ENCODE measurements at places on chromosomes 1 and 21.

GRCh38 chr1:184114818-184115398 is 63.4 kb downstream of the TSEN15 start:
- no peak for DNase-seq

DNA sequence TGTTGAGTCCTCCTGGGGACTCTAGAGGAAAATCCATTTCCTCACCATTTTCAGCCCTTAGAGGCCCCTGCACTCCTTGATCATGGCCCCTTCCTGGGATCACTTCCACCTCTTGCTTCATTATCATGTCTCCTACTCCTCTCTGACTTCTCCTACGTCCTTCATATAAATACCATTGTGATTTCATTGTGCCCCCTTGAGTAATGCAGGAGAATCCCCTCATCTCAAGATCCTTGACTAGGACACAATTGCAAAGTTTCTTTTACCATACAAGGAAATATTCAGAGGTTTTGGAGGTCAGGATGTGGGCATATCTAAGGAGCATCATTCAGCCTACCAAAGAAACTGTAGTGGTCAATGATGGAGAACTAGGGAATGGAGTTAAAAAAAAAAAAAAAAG is 8.8 kb upstream of the GBP6 start:
- DNase-seq: no peak

DNA sequence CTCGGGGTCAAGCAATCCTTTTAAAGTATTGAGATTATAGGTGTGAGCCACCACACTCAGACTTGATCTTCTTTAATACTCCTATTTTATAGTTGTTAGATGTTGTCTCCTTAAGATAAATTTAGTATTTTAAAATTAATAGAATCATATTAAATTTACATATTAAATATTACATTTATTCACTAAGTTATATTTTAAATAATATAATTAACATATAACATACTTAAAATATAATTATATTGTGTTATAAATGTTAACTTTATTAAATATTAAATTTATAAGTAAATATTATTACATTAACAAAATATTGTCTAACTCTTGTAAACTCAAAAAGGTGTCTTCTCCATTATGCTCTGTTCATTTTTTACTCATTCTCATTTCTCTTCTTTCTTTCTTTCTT is 675.9 kb upstream of the ADGRL4 start:
- DNase-seq: no peak

DNA sequence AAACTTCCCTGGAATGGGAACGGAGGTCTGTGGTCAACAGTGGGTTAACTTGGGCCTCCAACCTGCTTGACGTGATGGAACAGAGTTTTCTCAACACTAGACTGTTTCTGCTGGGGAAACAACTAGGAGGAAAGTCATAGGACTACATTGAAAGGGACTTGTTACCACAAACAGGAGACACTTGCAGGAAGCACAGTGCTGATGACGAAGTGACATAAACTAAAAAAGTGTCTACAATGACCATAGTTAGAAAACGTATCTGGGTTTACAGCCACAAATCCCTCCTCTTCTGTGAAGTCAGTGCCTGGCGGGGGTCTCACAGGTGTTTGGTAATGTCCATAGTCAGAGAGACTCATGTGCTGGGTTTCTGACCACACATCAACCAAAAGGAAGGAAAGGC is 86.3 kb downstream of the FCRL5 start:
- DNase-seq: no peak

GRCh38 chr1:198125995-198126735 is 30.6 kb upstream of the NEK7 start:
- DNase-seq: no peak

- DNase-seq: no peak
Observed at GRCh38 chr1:204852854-204853253, 17.8 kb upstream of the NFASC start.

- DNase-seq: no peak
Observed at GRCh38 chr1:41696381-41696780, 211.9 kb upstream of the EDN2 start.

DNA sequence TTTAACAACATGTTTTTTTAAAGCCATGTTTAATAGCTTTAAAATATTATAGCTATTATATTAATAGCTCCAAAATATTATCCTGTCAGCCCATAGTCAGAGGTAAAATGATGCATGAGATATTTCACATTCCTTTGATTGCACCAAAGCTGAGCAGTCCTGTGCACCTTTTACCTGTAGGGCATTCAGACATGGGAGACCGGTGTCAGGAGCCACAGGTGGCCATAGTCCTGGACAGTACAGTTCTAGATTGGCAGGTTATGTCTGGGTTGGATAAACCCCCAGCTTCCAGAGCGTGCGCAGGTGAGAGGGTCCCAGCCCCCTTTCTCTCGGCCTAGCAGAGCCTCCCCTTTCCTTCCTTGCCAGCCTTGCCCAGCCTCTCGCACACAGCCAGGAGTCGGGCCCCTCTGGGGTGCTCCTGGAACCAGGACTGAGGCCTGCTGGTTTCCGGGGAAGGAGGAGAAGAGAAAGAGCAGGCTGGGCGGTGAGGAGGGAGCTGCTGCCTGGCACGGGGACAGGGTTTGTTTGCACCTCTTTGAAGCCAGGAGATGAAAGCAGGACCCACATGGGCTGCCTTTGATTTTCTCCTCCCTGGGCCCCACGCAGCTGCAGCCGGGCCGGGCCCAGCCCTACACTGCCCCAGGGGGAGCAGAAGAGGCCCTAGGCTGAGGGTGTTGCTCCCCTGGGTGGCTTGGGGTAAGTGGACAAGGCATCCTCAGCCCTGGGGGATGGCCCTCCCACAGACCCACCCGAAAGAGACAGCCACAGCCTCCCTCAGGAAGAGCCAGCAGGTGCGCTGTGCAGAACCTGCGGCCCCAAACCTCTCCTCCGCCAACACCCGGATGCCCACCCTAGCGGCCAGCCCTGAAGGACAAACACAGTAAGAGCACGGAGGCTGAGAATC is 75.2 kb upstream of the TARDBP start:
- DNase-seq: no peak

- no peak for DNase-seq
Observed at GRCh38 chr1:18410407-18410806, 70.3 kb upstream of the KLHDC7A start.

GRCh38 chr1:29243871-29244200 is 7.5 kb downstream of the PTPRU start:
- no peak for DNase-seq

DNA sequence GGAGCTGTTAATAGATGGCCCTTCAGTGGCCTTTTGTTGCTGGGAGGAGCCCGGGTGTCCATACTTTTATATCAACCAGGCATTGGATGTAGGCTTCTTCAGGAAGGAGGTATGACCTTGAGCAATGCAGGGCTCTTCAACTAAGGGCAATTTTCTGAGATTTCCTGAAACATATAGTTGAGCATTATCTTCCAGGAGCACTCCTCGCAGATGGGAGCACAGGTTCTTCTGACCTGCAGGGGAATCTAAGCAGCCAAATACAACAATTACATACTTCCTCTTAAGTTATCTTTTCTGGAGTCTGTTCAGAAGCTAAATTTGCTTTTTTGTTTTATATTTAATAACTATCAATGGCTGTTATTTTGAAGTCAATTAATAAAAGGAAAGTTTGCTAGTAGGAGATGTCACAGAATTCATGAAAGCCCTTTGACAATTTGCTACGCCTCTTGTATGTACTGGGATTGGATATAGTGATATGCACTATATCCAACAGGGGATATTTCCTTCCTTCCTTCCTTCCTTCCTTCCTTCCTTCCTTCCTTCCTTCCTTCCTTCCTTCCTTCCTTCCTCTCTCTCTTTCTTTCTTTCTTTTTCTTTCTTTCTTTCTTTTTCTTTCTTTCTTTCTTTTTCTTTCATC is 422.6 kb upstream of the NEGR1 start:
- DNase-seq: no peak

DNA sequence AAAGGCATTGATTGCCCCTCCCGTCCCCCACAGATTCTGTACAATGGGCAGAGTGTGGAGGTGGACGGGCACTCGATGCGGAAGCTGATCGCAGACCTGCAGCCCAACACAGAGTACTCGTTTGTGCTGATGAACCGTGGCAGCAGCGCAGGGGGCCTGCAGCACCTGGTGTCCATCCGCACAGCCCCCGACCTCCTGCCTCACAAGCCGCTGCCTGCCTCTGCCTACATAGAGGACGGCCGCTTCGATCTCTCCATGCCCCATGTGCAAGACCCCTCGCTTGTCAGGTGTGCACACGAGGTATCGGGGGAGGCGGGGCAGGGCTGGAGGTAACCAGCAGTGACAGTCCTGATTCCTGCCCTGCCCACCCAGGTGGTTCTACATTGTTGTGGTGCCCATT is 44.8 kb upstream of the KDM4A start:
- DNase-seq: no peak

DNA sequence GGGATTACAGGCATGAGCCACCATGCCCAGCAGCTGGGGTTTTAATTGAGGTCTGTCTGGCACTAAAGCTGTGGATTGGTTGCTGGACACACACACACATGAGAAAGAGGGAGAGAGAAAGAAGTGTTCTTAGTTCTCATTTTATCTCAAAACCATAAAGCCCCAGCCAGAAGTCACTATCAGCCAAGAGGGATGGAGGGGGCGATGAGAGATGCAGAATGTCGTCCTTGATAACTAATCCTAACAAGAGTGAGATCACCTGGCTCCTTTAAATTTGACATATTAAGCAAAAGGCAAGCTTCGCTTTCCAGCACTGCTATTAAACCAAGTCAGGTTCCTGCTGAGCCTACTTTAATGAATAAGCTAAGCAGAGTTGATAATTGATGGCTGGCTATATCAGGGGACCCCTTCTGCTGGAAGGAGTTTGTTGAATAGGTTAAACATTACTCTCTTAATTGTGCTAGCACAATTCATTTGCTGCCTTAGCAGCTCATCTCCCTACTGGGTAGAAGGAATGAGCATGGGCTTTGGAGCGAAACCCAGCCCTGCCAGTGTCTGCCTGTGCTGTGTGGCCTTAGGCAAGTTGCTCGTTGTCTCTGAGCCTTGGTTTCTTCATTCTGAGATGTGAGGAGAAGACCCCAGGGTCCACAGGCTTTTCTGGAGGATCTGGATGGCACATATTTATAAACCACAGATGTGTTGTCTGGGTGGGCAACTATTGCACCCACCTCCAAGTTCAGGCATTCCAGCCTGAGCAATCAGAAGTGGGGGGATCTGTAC is 50.8 kb downstream of the ALPL start:
- no peak for DNase-seq

DNA sequence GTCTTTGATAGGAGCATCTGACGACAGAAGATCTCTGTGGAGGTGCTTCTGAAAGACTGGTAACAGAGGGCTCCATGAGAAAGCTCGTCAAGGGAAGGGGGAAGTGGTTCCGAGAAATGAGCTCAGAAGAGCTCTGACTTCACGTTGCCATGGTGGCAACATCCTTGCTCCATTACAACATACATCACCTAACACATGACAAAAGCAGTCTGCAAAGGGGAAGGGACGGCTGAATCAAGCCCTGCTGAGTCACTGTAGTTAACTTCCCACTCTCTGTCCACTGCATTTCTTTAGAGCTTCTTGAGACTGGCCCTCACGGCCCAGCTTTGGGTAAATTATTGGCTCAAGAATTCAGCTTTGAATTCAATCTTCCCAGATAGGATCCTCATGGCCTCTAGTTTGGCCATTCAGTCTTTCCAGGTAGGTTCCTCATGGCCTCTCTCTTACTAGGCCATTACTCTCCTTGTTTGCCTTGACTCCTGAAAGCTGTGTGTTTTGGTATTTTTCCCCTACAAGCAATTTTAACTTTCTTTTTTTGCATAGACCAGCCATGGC is 88.0 kb upstream of the ZNF648 start:
- DNase-seq: no peak

DNA sequence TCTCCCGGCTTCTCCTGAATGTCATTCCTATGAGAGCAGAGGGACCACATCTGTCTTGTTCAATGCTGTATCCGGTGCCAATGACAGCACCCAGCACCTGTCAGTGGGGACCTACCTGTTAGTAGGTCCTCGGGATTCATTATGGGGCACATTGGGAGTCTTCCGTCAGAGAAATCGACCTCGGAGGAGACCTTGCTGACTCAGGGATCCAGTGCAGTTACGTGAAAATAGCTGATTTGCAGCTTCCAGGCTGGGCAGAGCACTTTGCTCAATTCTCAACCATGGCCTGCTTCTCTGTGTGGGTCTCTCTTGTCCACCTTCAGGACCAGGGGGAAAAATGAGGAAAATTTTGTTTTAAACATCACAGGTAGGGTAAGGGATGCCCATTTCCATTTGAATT is 130.2 kb downstream of the PRDM2 start:
- DNase-seq: no peak

GRCh38 chr1:179825206-179825605 is 52.4 kb downstream of the TOR1AIP2 start:
- DNase-seq: no peak

DNA sequence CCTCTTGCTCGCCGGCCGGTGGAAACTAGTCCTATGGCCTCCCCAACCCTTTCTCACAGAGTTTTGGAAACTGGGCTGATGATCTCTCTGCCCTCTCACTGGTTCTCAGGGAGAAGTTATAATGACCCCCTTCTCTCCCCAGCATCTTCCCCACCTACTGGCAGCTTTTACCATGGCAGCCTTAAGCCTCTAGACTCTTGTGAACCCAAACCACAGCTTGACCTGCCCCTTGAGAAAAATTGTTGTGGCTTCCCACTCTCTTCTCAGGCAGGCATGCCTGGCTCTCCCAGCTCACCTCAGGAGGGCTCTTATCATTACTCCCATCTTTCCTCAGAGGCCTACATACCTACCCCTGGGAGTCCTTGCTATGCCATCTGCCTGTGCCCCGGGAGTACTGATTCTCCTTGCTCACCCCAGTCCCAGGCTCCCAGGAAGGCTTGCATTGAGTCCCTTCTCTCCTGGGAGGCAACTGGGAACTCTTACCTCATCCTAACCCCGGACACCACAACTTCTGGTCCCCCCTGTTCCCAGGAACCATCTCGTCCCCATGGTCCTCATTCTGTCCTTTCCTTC is 1.6 kb downstream of the NSUN4 start:
- DNase-seq: peak; percentile 29

GRCh38 chr1:39799770-39800470 is 11.3 kb upstream of the BMP8B start:
- DNase-seq: peak; percentile 62

DNA sequence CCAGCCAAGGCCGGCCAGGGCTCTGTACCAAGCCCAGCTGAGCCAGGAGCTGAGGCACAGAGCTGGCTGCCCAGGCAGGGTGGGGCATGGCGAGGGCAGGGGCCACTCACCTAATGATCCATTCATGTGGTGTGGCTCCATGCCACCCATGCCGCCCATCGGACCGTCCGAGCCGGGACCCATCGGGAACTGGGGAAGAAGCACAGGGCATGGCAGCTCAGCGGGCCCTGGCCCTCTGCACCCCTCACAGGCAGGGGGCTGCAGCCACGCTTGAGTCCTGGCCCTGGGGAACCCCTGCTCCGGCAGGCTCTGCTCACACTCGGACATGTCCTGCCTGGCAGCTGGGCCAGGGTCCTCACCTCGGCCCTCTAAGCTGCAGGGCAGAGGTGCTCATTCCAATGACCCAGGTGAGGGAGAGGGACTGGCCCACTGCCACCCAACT is 28.7 kb downstream of the MRPL37 start:
- DNase-seq: no peak

DNA sequence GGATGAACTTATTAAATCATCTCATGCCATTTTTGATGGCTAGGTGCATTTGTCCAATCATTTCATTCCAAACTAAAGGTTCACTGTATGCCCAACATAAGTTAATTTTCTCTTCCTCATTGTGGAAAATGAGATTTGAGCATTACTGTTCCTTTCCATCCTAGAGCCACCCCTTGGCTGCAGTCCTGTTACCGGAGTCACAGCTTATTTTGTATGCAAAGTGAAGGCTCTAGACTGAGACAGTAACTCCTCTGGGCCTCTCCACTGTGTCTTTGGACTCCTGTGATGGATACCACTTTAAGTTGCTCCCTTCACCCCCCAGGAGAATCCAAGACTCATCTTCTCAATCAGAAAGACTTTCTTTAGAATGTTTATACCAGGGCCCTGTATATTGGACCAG is 59.7 kb downstream of the FGGY start:
- DNase-seq: no peak
